Heart right ventricle (tissue), 16 donors: ENCODE measurements at places on chromosomes 11 and 22.

DNA sequence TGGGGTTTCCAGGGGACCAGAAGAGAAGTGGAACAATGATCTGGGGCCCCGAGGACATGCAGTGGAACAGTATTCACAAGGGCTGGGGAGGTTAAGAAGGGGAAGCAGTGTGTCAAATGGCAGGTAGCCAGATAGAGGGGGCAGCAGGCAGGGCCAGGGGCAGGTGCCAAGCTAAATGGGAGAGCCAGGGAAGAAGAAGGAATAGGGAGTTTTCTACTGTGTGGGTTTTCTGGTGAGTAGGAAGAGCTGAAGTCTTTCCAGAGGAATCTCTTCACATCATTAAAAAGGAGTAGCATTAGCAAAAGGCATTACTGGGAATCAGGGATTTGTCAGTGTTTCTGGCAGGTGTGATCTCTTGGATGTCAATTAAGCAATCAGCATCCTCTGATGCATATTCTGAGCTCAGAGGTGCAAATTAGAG is 55.8 kb downstream of the IRAG1 start:
- DNase-seq: no peak

DNA sequence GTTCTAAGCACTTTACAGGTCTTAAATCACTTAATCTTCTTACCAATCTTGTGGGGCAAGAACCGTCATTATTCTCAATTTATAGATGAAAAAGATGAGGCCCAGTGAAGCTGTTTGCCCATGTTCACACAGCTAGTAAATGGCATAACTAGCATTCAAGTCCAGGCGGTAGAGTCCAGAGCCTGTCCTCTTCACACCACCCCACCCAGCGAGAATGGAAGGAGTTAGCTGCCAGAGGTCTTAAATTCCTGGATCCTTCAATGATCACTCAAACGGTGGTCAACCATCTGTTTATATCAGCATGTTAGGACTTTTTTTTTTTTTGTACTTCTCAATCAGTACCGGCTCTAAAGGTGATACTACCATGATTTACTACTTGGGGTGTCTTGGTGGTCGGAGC is 43.3 kb downstream of the PARVA start:
- DNase-seq: no peak

GRCh38 chr11:15897211-15897960 is 459.0 kb downstream of the SOX6 start:
- no peak for DNase-seq

DNA sequence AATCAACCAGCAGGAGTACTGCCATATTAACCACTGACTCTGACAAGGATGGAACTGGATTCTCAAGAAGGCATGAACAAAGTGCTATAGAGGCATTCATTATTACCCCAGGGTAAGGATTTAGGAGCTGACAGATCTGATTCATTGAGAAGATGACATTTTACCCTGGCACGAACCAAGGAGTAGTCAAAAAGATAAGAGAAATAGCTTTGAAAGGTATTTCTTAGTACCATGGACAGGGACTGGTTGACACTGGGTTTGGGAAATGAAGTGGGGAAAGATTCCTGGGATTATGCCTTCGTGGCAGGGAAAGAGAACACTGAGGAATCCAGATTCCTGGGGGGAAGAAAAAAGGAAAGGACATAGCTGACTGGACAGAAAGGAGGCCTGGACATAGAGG is 5.1 kb upstream of the SAAL1 start:
- no peak for DNase-seq

GRCh38 chr11:109416601-109417000 is 5.4 kb upstream of the C11orf87 start:
- no peak for DNase-seq

DNA sequence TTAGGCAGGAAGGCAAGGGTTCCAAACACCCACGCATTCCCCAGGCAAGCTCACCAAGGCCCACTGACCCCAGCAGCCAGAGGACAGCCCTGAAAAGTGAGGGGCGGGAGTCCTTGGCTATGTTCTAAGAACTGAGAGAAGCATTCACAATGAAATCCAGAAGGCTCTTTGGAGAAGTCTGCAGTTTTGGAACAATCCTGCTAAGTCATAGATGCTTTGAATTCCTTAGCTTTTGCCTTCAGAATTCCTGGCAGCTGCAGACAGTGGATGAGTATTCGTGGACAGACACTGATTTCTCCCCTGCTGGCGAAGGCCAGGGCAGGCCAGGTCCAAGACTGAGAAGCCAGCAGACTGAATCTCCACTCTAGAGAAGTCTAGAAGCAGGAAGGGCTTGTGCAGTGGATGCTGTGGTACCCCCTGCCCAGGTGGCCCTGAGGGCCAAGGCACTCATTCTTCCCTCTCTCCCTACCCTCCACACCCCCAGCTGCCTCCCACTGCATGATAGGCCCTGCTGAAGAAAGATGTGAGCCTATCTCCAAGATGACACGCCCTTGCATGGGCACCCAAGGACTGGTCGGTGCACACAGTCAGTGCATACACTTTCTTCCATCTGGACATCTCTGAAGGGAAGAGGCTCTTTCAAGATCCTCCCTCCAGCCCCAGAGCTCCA is 133.2 kb upstream of the TEAD1 start:
- no peak for DNase-seq

- peak; percentile 71 for DNase-seq
Measured at GRCh38 chr11:16603890-16604793, 134.3 kb upstream of the C11orf58 start.

DNA sequence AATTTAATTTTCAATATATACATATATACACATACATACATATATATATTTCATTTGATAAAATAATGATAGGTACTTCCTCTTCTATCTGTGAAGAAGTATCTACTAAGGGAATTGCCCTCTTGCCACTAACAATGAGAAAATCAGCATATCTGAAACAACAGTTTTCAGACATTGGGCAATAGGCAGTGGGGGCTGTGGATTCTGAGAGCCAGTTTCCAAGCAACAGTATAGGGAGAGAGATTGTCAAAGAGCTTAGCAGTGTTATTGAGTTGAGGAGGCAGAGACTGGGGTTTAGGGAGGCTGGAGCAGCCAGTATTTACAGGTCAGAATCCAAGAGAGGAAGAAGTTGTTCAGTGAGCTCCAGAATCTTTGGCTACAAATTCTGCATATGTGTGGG is 119.3 kb downstream of the ARFGAP2 start:
- no peak for DNase-seq

DNA sequence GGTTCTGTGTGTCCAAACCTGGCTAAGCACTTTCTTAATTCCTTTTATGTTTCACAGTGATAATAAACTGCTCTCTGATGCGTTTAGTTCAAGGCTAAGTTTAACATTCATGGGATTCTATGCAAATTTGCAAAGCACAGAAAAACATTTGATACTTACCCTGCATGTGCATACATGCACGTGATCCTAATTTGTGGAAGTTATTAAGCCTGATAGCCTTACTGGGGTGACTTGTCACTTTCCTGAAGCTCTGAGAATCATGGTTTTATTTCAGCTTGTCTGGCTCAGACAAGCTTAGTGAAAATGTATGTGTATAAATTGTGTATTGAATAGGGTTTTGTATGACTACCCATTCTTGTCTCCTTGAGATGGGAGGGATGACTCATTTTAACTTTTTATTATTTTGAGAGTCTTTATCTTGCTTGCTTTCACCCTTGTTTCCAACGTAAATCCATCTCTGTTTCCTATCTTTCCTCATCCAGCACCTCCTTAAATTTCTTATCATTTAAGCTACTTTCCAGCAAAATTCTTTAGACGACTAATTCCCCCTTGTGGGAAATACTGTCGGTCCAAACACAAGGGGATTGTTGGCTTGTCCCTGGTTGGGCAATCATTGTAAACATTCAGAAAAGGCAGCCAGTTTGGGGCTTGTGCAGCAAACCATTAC is 167.1 kb downstream of the C11orf91 start:
- DNase-seq: no peak

- DNase-seq: no peak
Measured at GRCh38 chr11:129530154-129530895, 154.7 kb downstream of the BARX2 start.

- DNase-seq: no peak
Measured at GRCh38 chr22:17536269-17536668, 27.0 kb upstream of the SLC25A18 start.

DNA sequence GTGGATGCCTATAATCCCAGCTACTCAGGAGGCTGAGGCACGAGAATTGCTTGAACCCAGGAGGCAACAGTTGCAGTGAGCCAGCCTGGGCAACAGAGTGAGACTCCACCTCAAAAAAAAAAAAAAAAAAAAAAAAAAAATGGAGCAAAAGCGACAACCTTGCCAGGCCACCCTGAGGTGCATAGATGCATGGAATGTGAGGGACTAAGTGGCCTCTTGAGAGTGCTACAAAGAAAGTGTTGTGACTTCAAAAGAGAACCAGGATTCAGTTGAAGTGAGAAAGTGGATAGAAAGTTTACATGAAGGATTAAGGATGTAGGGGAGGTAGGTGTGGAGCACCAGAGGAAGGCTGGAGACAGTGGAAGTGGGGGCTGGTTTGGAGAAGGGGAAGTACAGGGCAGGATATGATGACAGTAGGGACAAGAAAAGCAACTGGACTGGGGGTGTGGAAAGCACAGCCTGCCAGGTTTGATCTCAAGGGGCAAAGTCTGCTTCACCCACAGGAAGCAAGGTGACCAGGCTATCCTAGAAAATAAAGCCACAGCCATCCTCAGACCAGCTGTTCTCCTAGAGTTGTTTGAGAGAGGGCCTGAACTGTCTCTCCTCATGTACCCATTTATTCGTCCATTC is 36.0 kb upstream of the OLFML1 start:
- DNase-seq: no peak

GRCh38 chr22:48045369-48045768 is 1282.9 kb downstream of the TBC1D22A start:
- no peak for DNase-seq

DNA sequence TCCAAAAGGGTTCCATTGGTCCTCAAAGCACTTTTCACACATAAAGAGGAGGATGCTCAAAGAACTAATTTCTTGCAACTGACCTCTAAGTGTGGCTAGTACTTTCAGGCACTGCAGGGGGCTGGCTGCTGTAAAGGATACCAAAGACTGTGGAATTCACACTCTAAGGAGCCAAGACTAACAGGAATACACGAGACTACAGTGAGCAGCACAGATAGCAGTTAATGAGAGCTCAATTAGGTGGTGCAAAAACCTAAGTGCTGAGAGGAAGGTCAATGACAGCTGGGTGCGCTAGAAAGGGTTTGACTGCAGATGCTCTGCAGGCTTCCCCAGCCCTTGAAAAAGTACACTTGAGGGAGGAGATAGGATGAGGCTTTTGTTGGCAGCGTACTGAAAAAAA is 124.3 kb upstream of the NTM start:
- no peak for DNase-seq
